Cardiac fibroblast (primary cell): ENCODE measurements at places on chromosomes 7 and 10.

DNA sequence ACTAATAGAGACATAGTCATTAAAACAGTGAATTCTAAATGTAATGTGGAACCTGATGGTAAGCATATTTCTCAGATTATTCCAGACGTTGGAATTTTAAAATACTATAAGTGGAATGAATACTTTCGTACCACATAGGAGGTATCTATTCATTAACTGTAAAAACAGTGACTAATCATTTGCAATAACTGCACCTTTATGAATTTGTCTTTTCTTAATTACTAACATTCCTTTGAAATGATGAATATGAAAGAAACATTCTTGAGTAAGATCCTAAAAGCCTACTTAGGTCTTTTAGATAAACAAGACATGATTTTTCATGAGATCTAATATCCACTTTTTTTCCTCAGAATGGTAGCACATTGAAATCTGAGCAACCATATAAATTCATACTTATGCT, 549.0 kb upstream of the LRRN3 start:
- DNase-seq = no peak

- DNase-seq = no peak
These were observed 106.9 kb upstream of the BET1 start for GRCh38 chr7:94111009-94111408.

GRCh38 chr10:110165239-110165638, 42.2 kb upstream of the MXI1 start:
- no peak for DNase-seq

GRCh38 chr10:34908481-34908880, 93.4 kb upstream of the PARD3 start:
- peak; percentile 52 for DNase-seq

- peak; percentile 59 for DNase-seq
These were observed 51.9 kb downstream of the ZNF365 start for GRCh38 chr10:62426086-62426485.

- DNase-seq = no peak
These were observed 80.1 kb upstream of the EMX2 start for GRCh38 chr10:117462424-117462792.

DNA sequence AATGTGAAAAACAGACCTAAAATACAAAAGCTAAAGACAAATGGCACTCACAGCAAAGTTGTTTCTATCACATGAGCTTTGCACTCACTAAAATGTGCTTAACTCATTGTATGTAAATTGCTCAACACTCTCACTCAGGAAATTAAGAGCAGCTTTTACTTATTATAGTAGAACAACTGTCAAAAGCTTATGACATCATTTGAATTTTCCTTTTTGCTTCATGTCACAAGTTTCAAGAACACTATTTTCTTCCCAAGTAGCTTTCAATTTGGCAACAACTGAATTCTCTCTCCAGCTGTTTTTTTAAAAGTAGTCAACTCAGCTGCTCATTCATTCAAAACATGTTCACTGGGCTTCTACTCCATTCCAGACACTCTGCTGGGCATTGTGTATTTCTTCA, 46.9 kb downstream of the ATE1 start:
- DNase-seq = peak; percentile 85

- no peak for DNase-seq
These were observed 26.8 kb downstream of the BET1 start for GRCh38 chr7:93977211-93977950.

DNA sequence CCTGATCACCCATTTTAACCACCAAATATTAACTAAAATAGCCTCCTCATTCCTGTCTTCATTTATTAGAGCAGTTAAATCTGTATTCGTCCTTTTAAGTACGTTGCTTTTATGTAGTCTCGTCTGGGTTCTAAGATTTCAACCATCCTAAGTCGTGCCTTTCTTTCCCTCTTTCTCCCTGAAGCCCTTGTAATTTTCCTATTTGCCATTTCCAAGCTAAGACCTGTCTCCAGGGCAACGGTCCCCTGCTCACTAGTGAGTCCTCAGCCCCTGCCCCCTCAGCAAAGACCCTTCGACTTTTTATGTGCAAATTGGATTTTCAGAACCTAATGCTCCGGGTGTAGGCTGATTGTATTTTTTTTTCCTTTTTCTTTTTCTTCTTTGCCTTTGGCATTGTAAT, 16.1 kb upstream of the MEST start:
- no peak for DNase-seq

- no peak for DNase-seq
These were observed 92.4 kb downstream of the WDR11 start for GRCh38 chr10:120943542-120943941.

- DNase-seq = no peak
These were observed 68.7 kb upstream of the CAMK2B start for GRCh38 chr7:44394112-44394447.

DNA sequence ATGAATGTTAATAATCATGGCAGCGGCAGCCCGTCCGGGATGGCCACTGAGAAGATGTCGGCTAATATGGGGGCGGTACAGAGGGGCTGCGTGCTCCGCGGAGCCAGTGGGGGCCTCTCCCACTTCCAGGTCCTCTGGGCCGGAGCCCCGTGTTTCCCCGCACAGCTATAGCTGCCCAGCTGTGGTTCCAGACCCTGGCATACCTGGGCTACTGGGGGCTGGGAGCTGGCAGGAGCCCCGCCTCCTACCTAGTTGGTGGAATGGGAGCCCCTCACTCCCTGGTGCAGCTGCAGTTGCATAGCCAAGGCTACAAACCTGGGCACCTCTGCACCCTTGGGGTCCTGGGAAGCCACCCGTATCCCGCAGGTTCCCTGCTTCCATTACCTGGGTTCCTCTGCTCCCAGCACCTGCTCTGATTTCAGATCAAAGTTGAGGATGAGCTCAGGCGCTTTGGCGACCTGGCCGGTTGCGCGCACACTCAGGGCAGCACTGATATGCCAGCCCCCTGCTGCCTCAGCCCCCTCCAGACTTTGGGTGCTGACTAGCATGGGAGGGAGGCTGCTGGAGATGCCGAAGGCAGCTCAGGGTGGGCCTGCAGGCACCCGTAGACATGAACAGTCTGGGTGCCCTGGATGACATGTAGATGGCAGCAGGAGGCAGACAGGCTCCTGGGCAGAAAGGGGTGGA, 236.5 kb upstream of the SEMA3D start:
- no peak for DNase-seq

DNA sequence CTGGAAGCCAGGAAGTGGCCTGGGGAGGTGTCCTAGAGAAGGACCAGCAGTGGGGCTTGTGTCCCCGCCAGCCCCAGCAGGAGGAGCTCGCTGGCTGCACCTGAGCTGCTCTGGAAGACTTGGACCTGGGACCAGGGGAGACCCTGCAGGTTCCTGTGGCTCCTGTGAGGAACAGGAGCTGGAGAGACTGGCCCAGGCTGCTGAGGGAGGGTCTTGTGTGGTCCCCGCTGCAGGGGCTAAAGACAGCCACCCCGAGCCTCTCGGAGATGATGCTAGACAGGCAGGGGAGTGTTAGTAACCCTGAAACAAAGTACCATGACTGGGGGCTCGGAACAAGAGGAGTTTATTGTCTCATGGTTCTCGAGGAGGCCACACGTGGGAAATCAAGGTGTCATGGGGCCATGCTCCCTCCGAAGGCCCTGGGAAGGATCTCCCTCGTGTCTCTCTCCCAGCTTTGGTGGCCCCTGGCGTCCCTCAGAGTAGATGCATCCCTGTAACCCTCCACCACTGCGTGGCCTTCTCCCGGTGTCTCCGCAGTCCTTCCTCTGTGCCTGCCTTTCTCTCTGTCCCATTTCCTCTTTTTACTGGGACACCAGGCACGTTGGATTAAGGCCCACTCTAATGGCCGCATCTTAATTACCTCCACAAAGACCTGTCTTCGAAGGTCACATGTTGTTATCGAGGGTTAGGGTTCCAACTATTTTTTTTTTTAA, 348.4 kb downstream of the GLRX3 start:
- no peak for DNase-seq

DNA sequence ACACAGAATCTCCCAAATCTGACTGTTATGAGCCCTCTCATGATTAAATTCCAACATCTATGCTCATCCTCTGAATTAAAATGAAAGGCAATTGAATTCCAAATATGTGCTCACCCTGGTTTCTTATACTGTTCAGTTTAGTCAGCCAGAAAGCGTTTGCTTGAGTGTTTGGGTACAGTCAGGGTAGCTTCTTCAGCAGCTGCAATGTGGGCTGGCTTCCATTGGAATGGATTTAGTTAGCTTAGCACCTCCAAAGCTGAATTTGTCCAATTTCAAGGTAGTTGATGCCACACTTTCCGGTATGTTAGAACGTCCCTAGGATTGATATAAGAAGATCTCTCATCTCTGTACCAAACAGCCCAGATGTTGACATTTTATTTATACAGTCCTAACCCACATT, 9.3 kb downstream of the KLHL7 start:
- peak; percentile 33 for DNase-seq

DNA sequence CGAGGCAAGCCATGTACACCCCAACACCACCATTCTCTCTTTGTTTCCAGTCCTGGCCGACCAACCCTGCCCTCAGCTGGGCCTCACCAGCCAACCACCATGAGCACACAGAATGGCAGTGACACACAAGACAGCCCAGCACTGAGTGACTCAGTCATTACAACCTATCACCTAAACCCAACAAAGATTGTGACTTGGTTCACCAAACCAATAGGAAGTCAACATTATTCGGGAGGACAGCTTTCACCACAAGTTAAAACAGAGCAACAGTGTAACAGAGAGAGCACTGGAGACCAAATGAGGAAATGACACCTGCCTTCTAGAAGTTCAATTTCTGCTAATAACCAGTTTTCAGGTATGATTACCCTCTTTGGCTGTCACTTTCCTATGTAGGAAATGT, 72.1 kb downstream of the DNMBP start:
- DNase-seq = no peak

GRCh38 chr10:119673271-119673670, 22.1 kb downstream of the BAG3 start:
- DNase-seq = no peak

DNA sequence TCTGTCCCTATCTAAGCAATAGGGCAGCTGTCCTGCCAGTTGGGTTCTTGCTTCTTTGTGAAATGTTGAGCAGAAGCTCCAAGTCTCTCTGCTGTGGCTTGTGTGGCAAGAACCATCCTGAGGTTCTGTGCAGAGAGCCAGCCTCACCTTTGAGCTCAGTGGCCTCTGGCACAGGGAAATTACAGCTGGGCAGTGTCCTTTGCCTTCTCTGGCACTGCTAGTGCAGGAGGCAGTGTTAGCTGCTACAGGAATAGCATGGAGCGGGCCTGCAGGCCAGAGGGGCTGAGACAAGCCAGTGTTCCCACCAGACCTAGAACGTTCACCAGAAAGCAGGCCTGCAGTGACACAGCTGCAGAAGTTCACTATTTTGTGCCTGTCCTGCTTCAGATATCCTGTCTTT, 1.8 kb downstream of the PRXL2A start:
- no peak for DNase-seq

DNA sequence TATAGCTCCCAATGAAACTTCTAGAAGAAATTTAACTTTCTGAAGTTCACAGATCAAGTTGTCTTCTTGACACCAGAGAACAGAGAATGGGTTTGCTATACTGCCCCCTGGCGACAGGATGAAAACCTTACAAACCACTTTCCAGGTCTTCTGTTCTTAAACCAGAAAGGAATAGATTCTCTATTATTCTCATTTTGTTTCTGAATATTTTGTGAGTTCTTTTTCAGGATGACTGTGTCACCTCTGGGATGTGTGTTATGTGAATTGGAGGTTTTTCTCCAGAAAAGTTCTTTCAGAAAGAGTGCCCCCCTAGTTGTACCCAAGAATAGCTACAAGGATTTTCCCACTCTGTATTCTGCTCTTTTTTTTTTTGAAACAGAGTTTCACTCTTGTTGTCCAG, 6.3 kb downstream of the IFT22 start:
- DNase-seq = peak; percentile 69

DNA sequence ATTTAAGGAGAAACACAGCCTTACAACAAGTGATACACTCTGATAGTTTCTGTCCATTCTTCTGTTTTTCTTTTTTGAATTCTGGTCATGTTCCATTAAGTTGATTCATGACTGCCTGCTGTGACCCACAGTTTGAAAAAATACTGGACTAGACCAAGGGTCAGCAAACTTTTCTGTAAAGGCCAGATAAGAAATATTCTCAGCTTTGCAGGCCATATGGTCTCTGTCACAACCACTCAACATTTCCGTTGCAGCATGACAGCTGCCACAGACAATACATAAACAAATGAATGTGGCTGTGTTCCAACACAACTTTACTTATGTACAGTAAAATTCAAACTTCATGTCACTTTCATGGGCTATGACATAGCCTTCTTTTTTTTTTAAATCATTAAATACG, 156.7 kb downstream of the PLXNA4 start:
- peak; percentile 37 for DNase-seq

DNA sequence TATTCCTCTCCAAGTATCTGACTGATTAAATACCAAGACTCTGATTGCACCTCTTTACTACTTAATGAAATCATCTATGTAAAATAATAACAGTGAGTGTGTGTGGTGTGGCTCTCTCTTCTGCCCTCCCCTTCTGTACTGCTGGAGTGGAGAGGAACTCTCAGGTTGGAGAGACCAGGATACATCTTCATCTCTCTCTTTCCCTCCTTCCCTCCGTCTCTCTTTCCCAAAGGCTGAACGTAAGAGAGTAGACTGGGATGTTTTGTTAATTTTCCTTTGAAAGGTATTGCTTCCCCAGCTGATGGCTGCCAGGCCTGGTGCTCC, 272 bp upstream of the GJC3 start:
- no peak for DNase-seq

- DNase-seq = peak; percentile 35
These were observed 866 bp downstream of the CNOT4 start for GRCh38 chr7:135508883-135509588.

GRCh38 chr7:74068378-74069085, 15.1 kb upstream of the LIMK1 start:
- DNase-seq = no peak

DNA sequence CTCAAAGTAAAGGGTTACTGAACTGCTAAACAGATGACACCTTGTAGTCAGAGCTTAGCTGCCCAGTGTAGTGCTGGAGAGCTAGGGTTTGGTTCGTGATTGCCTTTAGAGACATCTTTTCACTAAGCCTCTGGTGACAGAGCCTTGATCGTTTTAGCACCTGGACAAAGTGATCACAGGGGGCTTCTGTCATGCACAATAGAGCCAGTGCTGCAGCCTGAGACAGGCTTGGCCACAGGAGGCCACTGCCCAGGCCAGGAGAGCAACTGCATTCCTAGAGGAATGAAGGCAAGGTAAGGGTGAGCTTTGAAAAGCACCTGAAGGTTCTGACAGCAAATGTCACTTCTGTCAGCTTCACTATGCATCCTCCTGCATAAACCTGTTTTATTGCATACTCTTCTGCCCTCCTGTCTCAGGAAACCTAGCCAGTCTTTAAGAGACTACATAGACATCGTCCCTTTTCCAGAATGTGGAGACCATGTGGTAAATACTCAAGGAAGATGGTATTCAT, 122.9 kb downstream of the NPY start:
- no peak for DNase-seq
